ENCODE measurements at places on chromosomes 13 and 19. TPM values are rescaled to one million over a fixed set of nuclear protein-coding genes. Genes with fewer than 3 reads are reported as not detected.
A peak's percentile ranks its signal among the peaks of the same experiment; 100 is the strongest.

DNA sequence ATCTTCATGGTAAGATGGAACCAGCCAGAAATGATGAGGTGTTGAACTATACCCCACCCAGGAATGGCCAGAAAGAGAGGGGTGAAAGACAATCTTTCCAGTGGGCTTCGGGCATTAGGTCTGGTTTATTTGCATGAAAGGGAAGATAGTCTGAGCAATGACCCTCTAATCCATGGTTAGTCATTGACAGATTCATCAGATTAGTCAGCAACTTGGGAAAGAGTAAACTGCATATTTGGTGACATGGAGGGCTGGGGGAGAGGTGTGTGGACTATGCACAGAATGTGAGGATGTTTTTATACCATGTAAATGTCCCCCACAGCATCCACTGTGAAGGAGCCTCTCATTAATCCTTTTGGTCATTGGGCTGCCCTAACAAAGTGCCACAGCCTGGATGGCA is 30.1 kb upstream of the USP12 start:
- no peak for DNase-seq

GRCh38 chr13:25901460-25902376 is 150.1 kb downstream of the SHISA2 start:
- peak; percentile 66 for DNase-seq

GRCh38 chr13:84366506-84366905 is 484.2 kb upstream of the SLITRK1 start:
- no peak for DNase-seq

DNA sequence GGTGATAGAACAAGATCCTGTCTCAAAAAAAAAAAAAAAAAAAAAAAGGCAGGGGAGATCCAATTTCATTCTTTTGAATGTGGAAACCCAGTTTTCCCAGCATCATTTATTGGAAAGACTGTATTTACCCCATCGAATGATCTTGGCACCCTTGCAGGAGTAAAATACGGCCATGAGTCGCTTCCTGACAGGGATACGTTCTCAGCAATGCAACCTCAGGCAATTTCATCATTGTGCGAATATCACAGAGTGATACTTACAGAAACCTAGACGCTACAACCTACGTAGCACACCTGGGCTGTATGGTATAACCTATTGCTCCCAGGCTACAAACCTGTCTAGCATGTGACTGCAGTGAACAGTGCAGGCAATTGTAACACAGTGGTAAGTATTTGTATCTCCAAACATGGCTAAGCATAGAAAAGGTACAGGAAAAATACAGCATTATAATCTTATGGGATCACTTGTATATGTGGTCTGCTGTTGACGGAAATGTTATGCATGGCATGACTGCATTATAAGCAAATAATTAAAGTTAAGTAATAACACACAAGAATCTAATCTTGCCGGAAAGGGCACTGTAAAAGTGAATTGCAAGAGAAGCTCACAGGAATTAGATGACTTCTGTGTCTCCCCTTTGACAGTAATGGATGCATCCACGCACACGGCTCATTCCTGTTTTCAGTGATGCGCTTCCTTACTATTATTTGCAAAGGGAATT is 24.1 kb downstream of the RFX2 start:
- DNase-seq: no peak

- no peak for DNase-seq
Measured at GRCh38 chr19:7542556-7543348, 7.2 kb downstream of the PNPLA6 start.

DNA sequence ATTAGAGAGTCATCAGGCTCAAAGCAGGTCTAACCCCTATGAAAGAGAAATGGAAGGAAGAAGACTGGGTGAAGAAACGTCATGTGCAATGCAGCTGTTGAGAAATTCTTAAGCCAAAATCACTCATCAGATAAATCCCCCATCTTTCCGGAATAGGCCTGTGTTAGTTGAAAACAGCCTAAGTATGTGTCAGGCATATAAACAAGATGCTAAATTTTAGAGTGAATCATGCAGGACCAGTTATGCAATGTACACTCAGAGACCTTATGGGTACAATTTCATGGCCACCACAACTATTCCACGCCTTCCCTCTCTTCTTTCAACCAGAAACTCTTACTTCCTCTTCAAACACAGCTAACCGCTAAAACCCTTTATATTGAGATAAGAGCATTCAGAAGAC is 717.7 kb upstream of the ATXN8OS start:
- no peak for DNase-seq

- DNase-seq: no peak
Measured at GRCh38 chr13:71149498-71150363, 717.3 kb downstream of the DACH1 start.

- no peak for DNase-seq
Measured at GRCh38 chr13:97307882-97308624, 85.9 kb downstream of the MBNL2 start.

GRCh38 chr19:4639531-4640246 is 373 bp downstream of the TNFAIP8L1 start:
- DNase-seq: no peak

DNA sequence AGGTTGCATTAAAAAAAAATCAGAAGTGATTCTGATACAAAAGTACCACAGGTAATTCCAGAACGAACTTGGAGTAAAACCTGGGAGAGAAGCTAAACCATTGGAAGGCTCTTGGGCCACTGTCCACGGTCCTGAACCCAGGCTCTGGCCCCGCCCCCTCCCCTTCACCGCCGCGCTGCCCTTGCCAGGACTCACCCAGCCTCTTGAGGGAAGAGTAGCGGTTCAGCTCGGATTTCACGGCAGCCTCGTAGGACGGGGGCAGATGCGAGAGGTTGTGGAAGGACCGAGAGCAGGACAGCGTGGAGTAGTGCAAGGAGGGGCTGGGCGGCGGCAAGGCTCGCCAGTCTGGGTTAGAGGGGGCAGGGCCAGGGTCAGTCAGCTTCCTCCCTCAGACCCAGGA is 5.7 kb downstream of the SHISA7 start:
- DNase-seq: no peak

DNA sequence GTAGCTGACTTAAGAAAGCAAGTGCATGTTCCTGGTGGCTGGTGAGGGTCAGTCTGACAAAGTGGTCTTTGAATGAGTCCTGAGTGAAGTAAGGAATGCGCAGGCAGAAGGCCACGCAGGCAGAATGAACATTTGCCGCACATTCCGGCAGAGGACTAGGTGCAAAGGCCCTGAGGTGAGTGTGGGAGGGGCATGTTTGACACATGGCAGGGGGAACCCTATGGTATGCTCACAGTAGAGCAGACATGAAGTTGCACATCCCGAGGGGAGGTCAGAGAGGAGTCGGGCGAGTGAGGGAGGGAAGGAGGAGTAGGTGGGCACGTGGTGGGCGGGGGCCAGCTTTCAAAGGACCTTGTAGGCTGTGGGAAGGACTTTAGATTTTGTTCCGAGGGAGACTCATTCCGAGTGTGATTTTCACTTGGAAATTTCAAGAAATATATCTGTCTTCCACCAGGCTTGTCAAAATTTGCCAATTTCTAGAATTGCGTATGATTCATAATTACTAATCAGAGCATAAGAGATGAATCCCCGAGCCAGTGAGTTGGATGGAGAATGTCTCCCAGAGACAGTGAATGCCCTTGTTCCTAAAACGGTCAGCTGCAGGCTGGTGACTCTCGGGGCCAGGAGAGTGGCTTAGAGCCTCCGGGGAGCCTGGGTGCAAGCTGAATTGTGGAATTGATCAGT is 40.3 kb downstream of the ERICH6B start:
- DNase-seq: no peak

DNA sequence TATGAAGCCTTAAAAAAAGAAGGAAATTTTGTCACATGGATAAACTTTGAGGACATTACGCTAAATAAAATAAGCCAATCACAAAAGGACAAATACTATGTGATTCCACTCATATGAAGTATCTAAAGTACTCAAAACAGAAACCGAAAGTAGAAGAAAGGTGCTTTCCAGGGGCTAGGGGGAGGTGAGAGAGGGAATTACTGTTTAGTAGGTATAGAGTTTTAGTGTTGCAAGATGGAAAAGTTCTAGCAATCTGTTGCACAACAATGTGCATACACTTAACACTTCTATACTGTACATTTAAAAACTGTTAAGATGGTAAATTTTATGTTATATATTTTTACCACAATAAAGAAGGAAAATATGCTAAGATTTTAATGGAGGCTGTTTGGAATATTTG is 83.0 kb downstream of the POLR1D start:
- no peak for DNase-seq

DNA sequence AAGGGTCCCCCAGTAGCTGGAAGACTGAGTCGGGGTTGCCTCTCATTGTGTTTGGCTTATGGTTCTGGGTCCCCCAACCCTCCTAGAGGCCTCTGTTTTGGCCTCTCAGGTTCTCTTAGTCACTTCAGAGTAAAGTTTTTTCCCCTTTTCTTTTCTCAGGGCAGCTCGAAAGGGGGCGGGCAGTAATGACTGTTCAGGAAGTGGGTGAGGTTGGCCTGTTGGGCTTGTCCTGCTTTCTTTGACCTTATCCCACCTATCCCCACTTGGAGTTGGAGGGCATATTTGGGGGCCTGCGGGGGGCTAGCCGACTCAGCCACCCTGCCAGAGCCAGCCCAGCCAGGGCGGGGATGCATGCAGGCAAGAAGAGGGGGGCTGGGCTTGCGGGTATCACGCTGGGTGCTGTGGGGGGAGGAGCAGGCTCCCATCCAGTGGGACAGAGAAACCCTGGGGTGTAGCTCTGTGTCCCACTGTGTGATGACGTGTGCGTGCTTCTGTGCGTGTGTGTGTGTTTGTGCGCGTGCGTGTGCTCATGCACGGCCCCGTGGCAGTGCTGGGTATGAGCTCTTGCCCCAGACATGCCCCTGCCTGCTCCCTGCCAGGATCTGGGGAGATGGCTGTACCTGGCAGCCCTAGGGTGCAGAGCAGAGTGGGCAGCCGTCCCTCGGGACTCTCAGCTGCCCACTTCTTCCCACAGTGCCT is 1.4 kb downstream of the CIC start:
- DNase-seq: no peak

GRCh38 chr19:6687114-6687513 is 17.2 kb upstream of the TNFSF14 start:
- DNase-seq: no peak

- DNase-seq: peak; percentile 33
Measured at GRCh38 chr19:34639491-34640085, 37.4 kb downstream of the SCGB2B2 start.

GRCh38 chr19:3980353-3981251 is 4.7 kb downstream of the EEF2 start:
- no peak for DNase-seq

GRCh38 chr19:19558055-19558454 is 20.0 kb downstream of the CILP2 start:
- no peak for DNase-seq

DNA sequence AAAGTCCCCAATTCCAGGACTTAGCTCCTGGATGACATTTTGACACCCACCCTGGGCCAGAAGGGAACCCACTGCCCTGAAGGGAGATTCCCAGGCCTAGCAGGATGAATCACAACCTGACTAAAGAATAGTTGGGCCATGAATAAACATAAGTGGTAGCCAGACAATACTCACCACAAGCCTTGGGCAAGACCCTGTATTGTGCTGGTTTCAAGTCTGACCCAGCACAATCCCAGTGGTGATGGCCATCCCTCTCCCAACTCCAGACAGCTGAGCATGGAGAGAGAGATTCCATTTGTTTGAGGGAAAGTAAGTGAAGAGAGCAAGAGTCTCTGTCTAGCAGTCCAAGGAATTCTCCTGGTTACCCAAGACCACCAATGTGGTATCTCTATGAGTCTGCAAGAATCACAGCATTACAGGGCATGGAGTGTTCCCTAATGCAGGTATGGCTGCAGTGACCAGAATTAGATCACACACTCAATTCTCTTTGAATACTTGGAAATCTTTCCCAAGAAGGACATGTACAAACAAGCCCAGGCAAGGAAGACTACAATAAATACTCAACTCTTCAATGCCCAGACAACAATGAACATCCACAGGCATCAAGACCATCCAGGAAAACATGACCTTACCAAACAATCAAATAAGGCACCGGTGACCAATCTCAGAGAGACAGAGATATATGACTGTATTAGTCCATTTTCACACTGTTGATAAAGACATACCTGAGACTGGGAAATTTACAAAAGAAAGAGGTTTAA is 158.0 kb downstream of the VWA8 start:
- DNase-seq: no peak

DNA sequence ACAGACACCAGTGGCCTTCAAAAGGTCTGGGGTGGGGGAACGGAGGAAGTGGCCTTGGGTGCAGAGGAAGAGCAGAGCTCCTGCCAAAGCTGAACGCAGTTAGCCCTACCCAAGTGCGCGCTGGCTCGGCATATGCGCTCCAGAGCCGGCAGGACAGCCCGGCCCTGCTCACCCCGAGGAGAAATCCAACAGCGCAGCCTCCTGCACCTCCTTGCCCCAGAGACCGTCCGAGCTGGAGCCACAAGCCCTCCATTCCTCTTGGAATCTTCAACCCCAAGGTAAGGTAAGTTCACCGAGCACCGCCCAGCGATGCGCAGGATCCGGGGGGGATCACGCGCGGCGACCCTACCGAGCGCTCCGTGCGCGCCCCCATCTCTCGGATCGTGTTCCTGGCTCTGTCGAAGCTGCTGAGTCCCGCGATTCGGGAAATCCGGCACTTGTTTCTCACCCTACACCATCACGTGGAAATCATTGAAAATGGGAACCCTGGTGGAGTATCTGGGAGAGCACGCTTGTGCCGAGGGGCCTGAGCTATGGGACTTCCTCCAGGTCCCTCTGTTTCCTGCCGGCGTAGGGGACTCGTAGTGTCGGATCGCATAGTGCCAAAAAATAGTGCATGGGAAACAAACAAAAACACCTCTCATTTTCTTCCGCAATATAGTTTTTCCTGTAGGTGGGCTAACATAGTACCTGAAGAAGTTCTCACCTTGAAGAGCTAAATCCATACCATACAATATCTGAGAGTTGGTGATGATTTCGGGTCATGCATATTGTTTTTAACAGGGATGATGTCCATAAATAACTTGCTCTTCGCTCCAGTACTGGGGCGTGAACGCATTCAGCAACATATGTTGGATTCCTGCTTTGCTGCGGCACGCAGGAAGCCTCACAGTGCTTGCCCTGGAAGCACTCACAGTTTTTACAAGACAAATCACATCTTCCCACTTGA is 9.3 kb downstream of the PDX1 start:
- no peak for DNase-seq

GRCh38 chr13:33472446-33472845 is 186.9 kb upstream of the STARD13 start:
- DNase-seq: no peak

Gene DLL3
- total RNA-seq: not detected

Gene ADGRE3
- total RNA-seq: 0.16 TPM

Gene EBI3
- 0.32 TPM for total RNA-seq

Gene SRRM5
- not detected for total RNA-seq

Gene KLK12
- not detected for total RNA-seq

Gene ZNF266
- total RNA-seq: 30.7 TPM

Gene NR1H2
- 33.4 TPM for total RNA-seq

Gene ZNF844
- 24.7 TPM for total RNA-seq

Gene F10
- total RNA-seq: 27.6 TPM

Gene ZNF549
- 14.8 TPM for total RNA-seq

Data from urinary bladder (tissue), 4 donors.